Tongue (tissue), 3 donors: ENCODE measurements at places on chromosomes 12 and 14.

- DNase-seq: no peak
Measured at GRCh38 chr14:39246618-39247017, 12.9 kb downstream of the MIA2 start.

GRCh38 chr14:61528591-61529021 lies 166.7 kb upstream of the HIF1A start:
- DNase-seq: no peak

DNA sequence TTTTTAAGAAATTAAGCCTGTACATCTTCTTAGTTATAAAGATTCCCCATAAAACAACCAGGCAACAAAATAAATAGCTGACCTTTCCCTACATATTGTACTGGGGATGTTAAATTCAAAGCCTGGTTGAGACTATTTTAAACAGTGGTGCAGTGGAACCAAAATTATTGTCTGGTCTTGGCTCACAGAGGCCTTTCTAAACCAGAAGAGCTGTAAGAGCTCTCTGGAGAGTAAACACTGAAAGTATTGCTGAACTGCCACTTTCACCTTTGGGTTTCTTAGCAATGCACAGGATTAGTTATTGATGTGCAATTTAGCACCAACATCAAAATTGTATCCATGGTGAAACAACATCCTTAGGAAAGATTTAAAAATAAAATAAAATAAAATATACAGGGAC lies 20.6 kb downstream of the RACGAP1 start:
- no peak for DNase-seq

GRCh38 chr12:19105463-19105862 lies 24.1 kb upstream of the PLEKHA5 start:
- no peak for DNase-seq

DNA sequence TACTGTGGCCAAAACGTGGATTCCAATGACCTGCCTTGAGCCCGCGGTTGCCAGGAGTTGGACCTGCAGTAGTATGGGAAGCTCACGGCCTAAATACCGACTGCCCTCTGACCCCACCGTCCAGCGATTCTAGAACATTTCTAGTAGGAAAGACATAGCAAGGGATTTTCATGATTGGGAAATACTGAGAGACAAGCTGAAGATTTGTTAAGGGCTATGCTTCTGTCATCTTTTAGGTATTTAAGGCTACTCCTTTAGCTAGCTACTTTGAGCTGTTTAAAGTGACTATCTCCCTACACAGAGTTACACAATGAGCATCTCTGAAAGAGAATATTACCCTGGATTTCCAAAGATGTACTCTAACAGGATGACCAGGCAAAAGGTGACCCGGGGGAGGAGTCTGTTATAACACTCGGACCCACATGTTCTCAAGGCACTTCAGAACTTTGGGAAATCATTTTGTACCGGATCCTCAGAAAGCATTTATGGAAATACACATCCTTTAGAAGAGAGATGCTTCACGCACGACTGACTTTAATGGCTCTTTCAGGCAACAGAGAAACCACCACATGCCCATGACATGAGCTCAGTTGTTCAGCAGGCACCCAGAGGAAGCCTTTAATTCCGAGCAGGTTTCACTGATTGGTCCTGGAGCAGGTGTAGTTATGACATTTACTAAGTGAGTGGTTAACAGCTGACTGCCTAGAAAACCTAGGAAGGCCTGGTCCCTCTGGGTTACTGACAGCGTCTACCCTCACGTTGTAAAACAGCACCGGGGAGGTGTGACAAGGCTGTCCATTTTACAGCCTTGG lies 4.2 kb downstream of the BAG5 start:
- DNase-seq: no peak
